GM04503 (cell line): ENCODE measurements at places on chromosomes 3 and 15.
A peak's percentile ranks its signal among the peaks of the same experiment; 100 is the strongest.

- peak; percentile 22 for DNase-seq
Observed at GRCh38 chr3:29644261-29644660, 363.4 kb downstream of the RBMS3 start.

GRCh38 chr3:95738045-95738444, 1076.3 kb upstream of the EPHA6 start:
- DNase-seq, result no peak

DNA sequence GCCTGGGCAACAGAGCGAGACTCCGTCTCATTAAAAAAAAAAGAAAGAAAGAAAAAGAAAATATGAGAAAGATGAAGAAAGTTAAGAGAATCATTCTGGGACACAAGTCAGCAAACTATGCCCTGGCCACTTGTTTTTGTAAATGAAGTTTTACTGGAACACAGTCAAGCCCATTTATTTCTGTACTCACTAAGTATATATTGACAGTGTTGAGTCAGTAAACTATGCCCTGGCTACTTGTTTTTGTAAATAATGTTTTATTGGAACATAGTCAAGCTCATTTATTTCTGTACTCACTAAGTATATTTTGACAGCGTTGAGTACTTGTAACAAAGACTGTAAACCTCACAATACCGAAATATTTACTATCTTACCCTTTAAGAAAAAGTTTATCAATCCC, 42.2 kb upstream of the SIN3A start:
- no peak for DNase-seq

DNA sequence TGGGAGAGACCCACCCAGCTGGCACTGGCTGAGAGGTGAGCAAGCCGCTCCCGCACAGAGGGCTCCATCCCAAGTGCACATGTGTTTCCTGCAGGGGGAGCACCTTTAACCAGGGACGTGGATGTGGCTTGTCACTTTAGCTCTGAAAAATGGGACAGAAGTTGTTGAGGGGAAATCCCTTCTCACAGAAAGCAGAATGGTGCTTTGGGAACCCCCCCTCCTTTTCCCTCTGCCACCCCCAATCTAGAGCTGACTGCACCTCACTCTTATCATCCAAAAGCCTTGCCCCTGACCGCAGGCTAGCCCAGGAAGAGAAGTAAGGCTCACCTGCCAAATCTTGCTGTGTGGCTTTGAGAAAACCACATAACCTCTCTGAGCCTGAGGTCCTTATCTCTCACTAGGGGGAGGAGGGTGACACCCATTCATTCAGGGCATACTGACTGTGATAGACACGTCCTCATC, 77.9 kb downstream of the RPN1 start:
- DNase-seq, result no peak

GRCh38 chr15:33788906-33789540, 179.3 kb upstream of the CHRM5 start:
- DNase-seq, result peak; percentile 32

- DNase-seq, result peak; percentile 41
Observed at GRCh38 chr15:87710406-87710805, 546.1 kb downstream of the NTRK3 start.

DNA sequence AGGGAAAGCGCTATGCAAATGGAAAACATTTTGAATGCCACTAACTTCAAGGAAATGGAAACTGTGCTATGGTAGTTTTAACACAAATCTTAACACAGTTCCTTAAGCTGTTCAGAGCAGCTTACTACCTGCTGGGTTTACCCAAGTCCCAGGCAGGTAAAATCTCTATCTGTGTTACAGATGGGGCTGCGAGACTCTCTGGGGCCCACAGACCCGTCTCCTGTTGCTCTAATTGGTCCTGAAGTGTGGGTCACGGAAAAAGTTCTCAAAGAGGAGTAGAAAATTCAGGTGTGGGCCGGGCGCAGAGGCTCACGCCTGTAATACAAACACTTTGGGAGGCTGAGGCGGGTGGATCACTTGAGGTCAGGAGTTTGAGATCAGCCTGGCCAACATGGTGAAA, 16.9 kb upstream of the ZFYVE19 start:
- DNase-seq, result no peak

- no peak for DNase-seq
Observed at GRCh38 chr3:112500621-112501020, 1.3 kb upstream of the BTLA start.

GRCh38 chr3:125163739-125164601, 48.6 kb downstream of the SLC12A8 start:
- DNase-seq, result no peak

DNA sequence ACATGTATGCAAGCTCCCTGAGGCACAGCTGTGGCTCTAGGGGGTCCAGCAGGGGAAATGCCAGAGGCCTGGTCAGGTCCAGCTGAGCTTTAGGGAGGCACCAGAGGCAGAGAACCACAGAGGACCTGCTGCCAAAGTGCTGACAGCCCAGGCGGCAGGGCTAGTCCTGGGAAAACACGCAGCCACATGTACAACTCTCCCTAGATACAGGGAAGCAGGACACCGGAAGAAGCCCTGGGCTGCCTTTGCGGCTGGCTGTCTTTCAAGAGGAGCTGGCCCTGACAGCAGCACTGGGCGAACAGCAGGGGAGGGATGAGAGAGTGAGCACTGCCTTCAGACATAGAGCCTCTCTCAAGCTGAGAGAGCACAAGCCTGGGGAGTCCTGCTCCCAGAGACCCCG, 40.7 kb downstream of the RFT1 start:
- no peak for DNase-seq
